ENCODE measurements at places on chromosomes 1 and 21. TPM values are rescaled to one million over a fixed set of nuclear protein-coding genes. Genes with fewer than 3 reads are reported as not detected.
A peak's percentile ranks its signal among the peaks of the same experiment; 100 is the strongest.

DNA sequence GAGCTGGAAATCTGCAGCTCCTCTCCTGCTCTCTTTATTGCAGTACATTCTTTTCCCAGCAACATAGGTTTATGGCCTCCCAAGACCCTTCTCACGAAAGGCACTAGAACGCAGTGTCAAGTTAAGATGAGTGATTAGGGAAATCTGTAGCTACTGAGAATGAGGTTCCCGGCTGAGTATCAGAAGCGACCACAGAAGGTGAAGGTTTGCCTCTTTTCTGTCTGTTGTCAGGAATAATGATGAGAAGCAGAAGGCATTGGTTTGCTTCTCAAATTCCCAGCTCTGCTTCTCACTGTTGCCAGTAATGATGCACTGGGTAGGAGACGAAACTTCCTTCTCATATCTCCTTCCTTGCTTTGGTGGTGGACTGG, 128.4 kb downstream of the NTMT2 start:
- peaks cover 9% of the 10 kb centered on the region for H3K4me1 ChIP-seq
- no peak overlapping the region for H3K4me3 ChIP-seq
- H3K36me3 ChIP-seq, result no peaks in the 10 kb centered on the region
- no peak for DNase-seq

DNA sequence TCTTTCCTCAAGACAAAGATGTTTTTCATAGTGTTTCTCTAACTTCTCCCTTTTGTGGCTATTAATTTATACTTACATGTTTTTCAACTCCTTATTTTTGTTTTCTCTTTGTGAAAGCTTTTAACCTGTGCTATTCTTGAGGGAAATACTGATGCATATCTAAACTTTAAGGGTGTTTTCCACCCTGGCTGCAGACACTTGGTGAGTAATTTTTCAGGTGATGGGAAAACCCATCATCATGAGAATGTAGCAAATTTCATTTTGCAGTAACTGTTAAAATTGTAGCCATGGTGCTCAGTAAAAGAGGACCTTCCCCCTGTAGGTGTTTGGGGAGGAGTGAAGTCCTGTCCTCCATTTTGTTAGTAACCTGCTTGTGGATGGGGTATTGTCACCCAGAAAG, 124.2 kb downstream of the LIPI start:
- no peak for DNase-seq
- H3K27ac ChIP-seq, result no peak overlapping the region
- H3K4me1 ChIP-seq, result no peaks in the 10 kb centered on the region
- H3K36me3 ChIP-seq, result peaks cover 16% of the 10 kb centered on the region

GRCh38 chr1:54547601-54548388, at the start of gene ACOT11:
TSS of gene ACOT11 (plus strand) at chr1:54548228. CDS start at chr1:54548310, 82 bp downstream.
- DNase-seq, result peak; percentile 45
- no peaks in the 10 kb centered on the region for H3K27me3 ChIP-seq
- no peak within 1 kb of the TSS for H3K4me3 ChIP-seq

- H3K27ac ChIP-seq, result no peak overlapping the region
- H3K36me3 ChIP-seq, result peaks cover 17% of the 10 kb centered on the region
- no peaks in the 10 kb centered on the region for H3K27me3 ChIP-seq
- no peak overlapping the region for H3K4me3 ChIP-seq
- H3K4me1 ChIP-seq, result peaks cover 46% of the 10 kb centered on the region
- DNase-seq, result no peak
Measured at GRCh38 chr1:89555550-89555949, 30.9 kb downstream of the LRRC8B start.

- peaks cover 67% of the 10 kb centered on the region for H3K27me3 ChIP-seq
- H3K27ac ChIP-seq, result no peak overlapping the region
- DNase-seq, result peak; percentile 34
- H3K36me3 ChIP-seq, result no peaks in the 10 kb centered on the region
Measured at GRCh38 chr1:226549937-226550671, 1.5 kb downstream of the STUM start.

DNA sequence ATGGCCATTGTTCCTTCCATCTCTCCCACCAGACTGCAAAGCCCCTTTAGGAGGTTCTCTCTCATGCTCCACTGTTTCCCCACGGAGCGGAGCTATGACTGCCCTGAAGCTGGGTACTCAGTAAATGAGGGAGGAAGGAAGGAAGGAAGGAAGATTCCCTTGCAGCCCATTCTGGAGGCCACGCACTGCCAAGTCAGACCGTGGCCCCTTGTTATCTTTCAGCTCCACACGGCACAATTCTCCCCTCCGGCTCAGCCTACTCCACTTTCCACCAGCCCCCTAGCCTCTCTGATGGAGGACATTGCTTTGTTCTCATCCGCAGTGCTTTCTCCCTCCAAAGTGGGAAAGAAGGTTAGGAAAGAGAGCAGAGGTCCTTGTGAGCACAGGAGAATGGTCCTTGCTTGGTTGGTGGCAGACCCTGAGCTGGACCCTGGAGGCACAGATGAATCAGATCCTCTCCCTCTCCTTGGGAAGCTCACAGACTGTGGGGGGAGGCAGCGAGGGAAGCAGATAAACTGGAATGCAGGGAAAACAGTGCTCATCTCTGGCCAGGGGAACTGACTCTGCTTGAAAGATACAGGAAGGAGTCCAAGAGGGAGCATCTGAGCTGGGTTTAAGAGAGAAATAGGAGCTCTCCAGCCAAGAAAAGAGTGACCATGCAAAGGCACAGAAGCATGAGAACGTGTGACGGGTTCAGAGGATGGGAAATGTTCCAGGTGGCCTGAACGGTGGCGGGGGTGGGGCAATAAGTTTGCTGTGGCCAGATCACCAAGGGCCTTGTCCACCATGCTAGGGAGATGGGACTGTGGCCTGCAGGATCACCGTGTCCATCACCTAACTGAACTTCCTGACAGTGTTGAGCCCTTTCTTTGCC, 52.6 kb downstream of the GLIS1 start:
- no peak for DNase-seq
- no peaks in the 10 kb centered on the region for H3K36me3 ChIP-seq
- peaks cover 39% of the 10 kb centered on the region for H3K4me1 ChIP-seq
- H3K27me3 ChIP-seq, result peaks cover 20% of the 10 kb centered on the region
- H3K27ac ChIP-seq, result no peak overlapping the region
- no peak overlapping the region for H3K4me3 ChIP-seq

DNA sequence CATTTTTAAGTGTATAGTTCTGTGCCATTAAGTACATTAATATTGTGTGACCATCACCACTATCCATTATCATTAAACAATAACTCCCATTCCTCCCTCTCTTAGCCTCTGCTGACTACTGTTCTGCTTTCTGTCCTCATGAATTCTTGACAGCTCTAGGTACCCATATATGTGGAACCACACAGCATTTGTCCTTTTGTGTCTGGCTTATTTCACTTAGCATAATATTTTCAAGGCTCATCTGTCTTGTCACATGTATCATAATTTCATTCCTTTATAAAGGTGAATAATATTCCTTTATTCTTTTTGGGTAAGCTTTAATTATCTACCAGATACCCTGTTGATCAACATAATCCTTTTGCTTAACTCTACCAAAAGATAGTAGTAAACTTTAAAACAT, 47.7 kb downstream of the SPEN start:
- no peak for DNase-seq
- H3K27me3 ChIP-seq, result no peaks in the 10 kb centered on the region
- H3K4me3 ChIP-seq, result no peak overlapping the region
- peak overlapping the region; percentile 69 for H3K27ac ChIP-seq
- H3K36me3 ChIP-seq, result peaks cover 2% of the 10 kb centered on the region

DNA sequence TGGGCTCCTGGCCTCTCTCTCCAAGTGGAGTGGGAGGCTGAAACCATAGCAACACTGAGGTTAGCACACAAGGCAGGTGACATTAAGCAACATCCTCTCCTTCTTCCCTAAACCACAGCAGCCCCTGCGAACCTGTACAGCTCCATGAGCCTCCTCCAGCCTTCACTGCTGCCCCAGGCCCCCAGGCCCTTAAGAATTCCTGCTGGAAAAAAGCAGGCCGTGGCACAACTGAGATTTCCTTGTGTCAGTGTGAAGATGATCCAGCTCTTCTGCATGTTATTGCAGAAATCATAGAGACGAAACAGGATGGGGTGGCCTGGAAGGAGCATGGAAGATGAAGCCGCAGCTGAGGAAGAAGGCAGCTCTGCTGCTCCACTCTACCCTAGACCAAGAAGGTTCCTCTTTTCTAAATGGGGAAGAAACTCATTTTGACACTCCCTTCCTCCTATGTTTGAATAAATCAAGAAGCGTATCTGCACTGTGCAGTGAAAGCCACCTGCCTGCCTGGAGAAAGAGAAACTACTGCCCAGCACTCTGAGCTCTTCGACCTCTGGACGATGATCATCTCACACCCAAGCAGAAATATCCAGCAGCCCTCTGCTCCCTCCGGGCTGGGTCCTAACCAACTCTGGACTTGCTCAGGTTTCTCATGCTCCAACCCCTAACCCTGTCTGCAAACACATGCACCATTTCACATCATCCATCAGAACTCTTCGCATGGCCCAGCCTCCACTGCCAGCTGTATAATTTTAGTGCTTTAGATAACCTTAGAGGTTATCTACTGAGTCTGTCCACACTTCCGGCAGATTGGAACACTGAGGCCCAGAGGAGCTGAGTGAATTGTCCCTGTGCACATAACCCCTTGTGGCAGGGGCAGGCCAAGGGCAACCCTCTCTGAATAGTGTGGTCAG, 20.7 kb downstream of the SH3BP5L start:
- no peaks in the 10 kb centered on the region for H3K4me1 ChIP-seq
- peaks cover 21% of the 10 kb centered on the region for H3K27me3 ChIP-seq
- no peak overlapping the region for H3K27ac ChIP-seq
- DNase-seq, result no peak

- no peak for DNase-seq
- peaks cover 61% of the 10 kb centered on the region for H3K36me3 ChIP-seq
- H3K27me3 ChIP-seq, result no peaks in the 10 kb centered on the region
- peak overlapping the region; percentile 99 for H3K4me3 ChIP-seq
- H3K4me1 ChIP-seq, result peaks cover 68% of the 10 kb centered on the region
Measured at GRCh38 chr1:42955311-42956063, 3.2 kb downstream of the SLC2A1 start.

- peaks cover 8% of the 10 kb centered on the region for H3K4me1 ChIP-seq
- H3K36me3 ChIP-seq, result no peaks in the 10 kb centered on the region
- H3K4me3 ChIP-seq, result no peak overlapping the region
- no peak overlapping the region for H3K27ac ChIP-seq
- H3K27me3 ChIP-seq, result no peaks in the 10 kb centered on the region
Measured at GRCh38 chr1:6779089-6779805, 6.0 kb upstream of the CAMTA1 start.

DNA sequence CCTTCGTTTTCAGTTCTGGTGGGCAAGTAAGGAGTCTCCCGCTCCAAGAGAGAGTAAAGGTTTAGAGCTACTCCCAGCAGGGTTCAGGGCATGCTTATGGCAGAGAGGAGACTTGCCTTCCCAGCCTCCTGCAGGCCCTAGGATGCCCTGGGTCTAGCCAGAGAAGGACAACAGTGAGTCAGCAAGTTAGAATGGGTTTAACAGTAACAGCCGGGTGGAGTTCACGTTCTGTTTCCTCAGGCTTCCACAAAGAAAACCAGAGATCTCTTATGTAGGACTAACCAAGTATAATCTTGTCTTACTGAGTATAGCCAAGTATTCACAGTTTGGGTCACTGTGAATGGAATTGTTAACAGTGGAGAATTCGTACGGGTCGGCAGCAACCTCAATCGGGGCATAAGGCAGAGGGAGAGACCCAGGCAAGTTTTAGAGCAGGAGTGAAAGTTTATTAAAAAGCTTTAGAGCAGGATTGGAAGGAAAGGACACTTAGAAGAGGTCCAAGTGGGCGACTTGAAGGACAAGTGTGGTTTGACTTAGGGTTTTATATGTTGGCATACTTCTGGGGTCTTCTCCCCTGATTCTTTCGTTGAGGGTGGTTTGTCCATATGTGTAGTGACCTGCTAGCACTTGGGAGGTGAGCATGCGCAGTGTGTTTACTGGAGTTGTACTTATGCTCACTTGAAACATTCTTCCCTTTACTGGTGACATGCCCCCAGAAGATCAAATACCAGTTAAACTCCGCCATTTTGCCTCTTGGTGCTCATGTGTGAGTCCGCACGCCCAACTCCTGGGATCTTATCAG, 4.5 kb downstream of the OVAAL start:
- no peak for DNase-seq
- H3K4me3 ChIP-seq, result no peak overlapping the region
- H3K27me3 ChIP-seq, result no peaks in the 10 kb centered on the region
- H3K27ac ChIP-seq, result no peak overlapping the region

DNA sequence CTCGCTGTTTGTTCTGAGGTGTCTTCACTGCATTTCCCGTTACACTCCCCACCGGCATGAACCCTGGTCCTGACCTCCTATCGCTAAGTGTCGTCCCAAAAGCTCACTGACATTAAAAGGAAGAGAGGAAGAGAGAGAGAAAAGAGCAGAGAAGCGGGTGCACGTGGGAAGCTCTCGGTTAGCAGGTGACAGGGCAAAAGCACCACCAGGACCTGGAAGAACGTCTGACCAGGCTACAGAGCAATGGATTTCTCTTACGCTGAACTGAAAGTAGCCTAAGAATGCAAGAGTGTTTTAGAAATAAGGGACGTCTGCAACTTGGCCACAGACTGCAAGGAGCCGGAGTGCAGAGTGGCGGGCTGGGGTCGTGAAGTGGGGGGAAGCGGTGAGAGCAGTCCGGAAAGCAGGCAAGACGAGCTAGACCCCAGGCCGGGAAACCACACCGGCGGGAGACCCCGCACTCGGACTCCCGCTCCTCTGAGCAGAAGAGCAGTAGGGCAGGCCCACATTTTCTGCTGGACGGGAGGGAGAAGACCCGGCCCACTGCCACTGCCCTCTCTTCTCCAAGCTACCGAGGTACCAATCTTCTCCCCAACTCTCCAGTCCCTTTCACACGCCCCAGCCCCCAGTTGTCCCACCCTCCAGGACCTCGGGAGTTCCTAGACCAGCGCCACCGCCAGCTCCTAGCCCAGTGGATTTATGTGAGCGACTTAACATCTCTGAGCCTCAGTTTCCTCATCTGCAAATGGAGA, 8.3 kb upstream of the MPZL1 start:
- no peak overlapping the region for H3K27ac ChIP-seq
- H3K4me3 ChIP-seq, result peak overlapping the region; percentile 93
- peaks cover 29% of the 10 kb centered on the region for H3K27me3 ChIP-seq
- H3K4me1 ChIP-seq, result peaks cover 17% of the 10 kb centered on the region
- peak; percentile 38 for DNase-seq
- H3K36me3 ChIP-seq, result no peaks in the 10 kb centered on the region

- no peaks in the 10 kb centered on the region for H3K4me1 ChIP-seq
- peaks cover 2% of the 10 kb centered on the region for H3K27me3 ChIP-seq
- H3K36me3 ChIP-seq, result peaks cover 74% of the 10 kb centered on the region
- no peak overlapping the region for H3K4me3 ChIP-seq
- no peak for DNase-seq
- no peak overlapping the region for H3K27ac ChIP-seq
Measured at GRCh38 chr1:4527819-4528218, 126.6 kb upstream of the AJAP1 start.

DNA sequence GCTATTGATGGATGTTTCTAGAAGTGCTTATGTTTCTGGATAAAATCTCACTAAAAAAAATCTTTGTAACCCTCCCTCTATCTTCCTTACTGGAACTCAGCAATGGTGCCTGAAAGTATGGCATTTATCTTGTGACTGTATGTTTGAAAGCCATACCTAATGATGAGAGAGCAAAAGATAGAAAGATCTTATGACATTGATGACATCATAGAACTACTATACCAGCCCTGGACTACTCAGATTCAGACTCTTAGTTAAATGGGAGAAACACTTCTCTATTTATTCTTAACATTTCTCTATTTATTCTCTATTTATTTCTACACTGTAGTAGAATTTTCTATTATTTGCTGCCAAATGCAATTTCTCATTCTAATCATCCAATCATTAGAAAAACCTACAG, 32.7 kb upstream of the SYCP1 start:
- DNase-seq, result no peak
- H3K27me3 ChIP-seq, result peaks cover 10% of the 10 kb centered on the region
- no peaks in the 10 kb centered on the region for H3K4me1 ChIP-seq

GRCh38 chr1:27314169-27314568, 7.8 kb upstream of the TMEM222 start:
- no peak overlapping the region for H3K27ac ChIP-seq
- no peak for DNase-seq

FCGR3A gene
- total RNA-seq, result 0.32 TPM

ZNF683 gene
- not detected for total RNA-seq

DCDC2B gene
- not detected for total RNA-seq

C1orf174 gene
- total RNA-seq, result 25.2 TPM

GBP6 gene
- total RNA-seq, result not detected

Measured in WTC11 (cell line).